Esophagus muscularis mucosa (tissue), 4 donors: ENCODE measurements at places on chromosomes 11 and 22.
A peak's percentile ranks its signal among the peaks of the same experiment; 100 is the strongest.

DNA sequence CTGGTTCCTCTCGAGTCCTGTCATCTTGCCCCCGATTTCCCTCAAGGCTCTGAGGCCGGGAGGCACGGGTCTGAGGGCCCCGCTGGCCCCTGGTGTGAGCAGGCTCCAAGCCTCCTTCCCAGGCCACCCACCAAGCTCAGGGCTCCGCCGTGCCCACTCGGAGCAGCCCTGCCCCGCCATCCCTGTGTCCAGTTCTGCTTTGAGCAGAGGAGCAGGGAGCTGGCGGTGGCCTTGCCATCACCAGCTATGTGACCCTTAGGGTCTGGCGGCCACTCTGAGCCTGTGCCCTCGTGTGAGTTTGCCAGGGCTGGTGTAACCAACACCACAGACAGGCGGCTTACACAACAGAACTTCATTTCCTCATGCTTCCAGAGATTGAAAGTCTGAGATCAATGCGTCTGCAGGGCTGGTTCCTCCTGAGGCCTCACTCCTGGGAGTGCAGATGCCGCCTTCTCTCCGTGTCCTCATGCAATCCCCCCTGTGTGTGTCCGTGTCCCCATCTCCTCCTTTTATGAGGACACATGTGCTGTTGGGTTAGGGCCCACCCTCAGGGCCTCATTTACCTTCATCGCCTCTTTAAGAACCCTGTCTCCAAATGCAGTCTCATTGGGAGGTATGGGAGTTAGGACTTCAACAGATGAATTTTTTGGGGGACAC lies 36.5 kb upstream of the CELSR1 start:
- no peak for DNase-seq

GRCh38 chr11:28274216-28274615 lies 166.0 kb downstream of the METTL15 start:
- no peak for DNase-seq

DNA sequence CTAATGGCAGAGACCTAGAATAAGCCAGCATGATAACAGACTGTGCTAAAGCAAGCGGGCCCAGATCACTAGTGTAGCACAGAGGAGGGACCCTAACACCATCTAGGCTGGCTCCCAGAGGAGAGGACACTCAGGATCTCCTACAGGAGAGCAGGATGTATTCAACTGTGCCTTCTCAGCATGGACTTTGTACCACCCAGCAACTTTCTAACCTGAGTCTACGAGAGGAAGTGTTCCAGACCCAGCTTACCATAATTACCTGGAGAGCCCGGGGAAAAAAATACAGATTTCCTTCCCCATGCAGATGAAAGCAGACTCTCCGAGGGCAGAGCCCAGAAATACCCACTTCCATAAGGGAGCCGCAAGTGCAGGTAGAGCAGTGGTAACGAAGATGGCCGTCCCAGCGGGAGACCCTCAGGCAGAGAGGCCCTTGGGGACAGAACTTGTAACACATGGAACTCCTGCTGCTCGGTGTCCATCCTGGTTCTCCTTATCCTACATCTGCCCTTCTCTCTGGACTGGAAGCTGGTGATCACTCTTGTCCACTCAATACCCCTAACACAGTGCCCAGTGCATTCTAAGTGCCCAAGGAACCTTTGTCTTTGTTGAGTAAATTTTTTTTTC lies 20.2 kb downstream of the DDX25 start:
- DNase-seq: peak; percentile 83

DNA sequence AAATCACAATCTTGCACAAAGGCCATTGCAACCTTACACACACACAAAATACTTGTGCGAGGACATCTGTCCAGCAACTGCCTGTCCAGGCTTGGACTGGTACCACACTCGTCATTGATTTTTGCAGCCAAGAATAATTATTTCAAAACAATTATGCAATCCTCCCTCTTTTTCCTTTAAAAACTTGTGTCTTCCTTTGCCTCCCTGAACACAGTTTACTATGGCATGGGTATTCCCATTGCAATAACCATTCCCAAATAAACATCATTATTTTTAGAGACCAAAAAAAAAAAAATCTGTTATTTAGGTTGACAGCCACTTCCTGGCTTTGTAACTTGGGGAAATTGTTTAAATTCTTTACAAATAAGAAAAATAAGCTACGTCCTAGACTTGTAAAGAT lies 54.0 kb downstream of the C11orf91 start:
- DNase-seq: no peak

DNA sequence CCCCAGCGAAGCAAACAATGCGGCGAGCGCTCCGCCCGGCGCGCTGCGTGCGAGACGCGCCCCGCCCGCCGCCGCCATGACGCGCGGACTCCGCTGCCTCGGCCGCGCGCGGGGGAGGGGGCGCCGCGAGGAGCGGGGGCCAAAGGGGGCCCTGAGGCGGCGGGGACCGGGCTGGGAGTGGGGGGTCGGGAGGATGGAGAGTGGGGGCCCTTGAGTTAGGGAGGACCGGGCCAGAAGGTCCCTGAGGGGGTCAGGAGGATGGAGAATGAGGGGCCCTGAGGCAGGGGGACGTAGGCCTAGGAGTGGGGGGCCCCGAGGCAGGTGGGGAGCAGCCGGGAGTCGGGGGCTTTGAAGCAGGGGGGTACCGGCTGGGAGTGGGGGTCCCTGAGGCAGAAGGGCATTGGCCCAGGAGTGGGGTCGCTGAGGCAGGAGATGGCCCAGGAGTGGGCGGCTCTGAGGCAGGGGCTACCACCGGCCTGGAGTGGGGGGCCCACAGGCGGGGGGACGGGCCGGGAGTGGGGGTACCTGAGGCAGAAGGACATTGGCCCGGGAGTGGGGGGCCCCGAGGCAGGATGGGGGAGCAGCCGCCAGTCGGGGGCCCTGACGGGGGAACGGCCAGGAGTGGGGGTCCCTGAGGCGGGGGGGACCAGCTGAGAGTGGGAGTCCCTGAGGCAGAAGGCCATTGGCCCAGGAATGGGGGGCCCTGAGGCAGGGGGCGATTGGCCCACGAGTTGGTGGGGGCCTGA lies at the start of gene BRD1:
Gene BRD1, minus strand, starts transcription at position 21 of the 746 bp plus-strand sequence. CDS start 3,556 bp downstream, outside the sequence.
- no peak for DNase-seq

DNA sequence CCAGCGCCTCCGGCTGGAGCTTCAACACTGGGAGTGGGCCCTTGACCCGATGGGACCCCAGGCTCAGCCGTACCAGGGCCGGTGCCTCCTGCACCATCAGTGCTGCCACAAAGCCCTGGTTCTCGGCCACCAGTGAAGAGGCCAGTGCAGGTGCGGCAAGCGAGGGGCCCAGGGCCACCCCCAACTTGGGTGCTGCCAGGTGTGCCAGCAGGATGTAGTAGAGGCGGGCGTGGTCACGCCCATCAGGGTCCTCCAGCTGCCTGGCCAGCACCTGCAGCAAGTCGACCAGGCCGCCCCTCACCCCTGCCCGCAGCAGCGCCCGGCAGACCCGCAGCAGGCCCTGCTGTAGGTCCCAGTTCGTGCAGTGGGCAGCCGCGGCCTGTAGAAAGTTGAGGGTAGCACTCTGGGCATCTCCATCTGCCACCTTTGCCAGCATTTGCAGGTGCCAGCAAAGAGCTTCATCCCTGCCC lies 2.3 kb downstream of the AP5B1 start:
- DNase-seq: peak; percentile 45

DNA sequence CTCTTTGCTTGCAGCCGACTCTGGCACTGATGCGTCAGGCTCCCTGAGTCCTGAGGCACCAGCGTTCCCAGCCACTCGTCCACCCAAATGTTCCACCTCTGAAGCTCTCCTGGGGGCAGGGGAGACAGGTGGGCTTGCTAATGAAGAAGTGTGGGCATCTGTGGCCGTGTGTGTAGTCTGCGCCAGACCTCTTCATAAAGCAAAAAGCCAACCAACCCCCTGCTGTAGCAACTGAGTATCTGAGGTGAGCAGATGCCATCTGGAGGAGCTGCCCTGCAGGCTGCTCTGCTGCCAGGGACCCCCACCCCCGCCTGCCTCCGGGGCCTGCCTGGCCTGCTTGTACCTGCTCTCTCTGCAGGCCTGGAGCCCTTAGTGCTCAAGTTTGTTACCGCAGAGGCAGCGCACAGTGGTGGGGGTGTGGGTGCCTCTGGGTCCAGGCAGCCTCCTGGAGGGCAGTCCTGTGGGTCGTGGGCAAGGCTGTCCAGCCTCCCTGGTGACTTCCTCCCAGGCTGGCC lies 272.5 kb downstream of the TBC1D22A start:
- DNase-seq: no peak

DNA sequence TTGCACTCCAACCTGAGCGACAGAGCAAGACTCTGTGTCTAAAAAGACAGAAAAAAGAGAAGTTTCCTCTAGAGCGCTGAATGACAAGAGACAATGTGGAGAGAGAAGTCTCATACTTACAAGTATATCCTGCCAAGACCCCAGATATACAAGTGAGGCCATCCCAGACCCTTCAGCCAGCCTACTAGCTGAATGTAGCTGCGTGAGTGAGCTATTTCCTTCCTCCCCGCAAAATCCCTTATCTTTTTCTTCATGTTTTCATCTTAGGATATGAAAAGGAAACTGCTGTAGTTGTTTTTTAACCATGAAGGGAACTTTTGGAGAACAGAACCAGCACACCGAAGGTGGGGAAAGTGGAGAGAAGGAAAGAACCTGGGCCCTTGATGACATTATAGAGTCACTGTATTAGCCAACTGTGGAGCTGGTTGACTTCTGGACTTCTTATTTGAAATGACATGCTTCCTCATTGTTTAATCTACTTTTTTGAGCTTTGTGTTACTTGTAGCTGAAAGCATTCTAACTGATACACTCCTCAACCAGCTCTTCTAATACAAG lies 4.4 kb upstream of the DDX17 start:
- DNase-seq: no peak

- DNase-seq: no peak
Observed at GRCh38 chr11:119671561-119672015, 57.4 kb downstream of the NECTIN1 start.

- DNase-seq: no peak
Observed at GRCh38 chr11:70075836-70076235, 2.3 kb upstream of the ANO1 start.

DNA sequence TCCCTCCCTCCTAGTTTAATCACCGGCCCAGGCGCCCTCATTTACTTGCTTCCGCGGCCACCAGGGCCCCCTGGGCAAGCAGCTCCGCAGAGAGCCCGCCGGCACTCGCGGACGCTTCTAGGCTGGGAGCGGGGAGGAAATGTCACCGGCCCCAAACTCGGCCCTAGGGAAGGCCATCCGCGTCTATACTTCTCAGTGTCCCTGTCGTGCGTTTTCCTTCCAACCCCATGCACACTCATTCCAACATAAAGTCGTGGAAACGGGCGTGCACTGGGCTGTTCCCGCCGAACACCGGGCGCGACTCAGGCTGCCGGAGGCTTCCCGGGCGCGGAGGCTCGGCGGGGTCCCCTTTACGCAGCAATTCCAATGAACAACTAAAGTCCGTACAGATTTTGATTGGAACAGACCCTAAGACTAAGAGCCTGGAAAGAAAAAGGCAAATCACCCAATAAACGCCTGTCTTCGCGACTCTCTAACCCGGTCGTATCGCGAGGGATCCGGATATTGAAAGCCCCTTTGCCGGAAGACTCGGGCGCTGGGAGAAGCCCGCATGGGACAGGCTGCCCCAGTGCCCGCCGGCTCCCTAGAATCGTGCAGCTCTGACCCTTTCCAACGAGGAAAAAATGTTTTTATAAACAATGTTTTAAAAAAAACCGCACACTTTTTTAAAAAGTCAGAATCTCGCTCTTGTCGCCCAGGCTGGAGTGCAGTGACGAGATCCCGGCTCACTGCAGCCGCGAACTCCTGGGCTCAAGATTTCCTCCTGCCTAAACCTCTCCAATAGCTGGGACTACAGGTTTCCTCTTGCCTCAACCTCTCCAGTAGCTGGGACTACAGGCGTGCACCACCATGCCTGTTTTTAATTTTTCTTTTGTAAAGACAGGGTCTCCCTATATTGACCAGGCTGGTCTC lies 1.3 kb upstream of the BARX2 start:
- DNase-seq: no peak

DNA sequence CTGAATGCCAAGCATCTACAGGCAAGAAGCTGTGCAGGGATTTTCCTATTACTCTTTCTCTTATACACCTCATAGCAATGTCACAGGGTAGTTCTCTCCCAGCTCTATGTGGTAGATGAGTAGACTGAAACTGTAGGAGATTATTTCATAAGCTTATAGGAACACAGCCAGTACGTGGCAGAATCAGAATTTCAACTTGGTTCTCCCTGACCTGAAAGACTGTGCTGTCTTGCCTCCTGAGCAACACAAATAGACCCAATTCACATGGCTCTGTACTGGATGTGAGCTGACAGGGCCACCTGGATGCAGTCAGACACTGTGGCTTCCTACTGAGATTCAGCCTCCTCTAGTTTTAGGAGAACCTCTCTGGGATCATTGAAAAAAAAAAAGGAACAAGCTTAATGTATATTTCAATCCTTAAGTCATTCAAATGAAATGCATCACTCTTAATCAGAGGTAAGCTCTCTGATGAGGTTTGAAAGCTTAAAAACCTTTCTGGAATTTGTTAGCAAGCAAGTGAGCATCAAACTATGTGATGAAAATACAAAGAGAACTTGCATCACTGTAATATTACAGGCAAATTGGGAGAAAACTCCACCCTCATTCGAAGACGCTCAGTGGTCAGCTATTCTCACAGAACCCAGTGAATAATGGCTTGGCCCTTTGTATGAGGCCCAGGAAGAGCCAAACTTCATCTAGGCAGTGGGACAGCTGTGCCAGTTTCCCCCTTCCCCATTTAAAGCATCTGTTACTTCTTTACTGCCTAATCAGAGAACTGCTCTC lies 1039.3 kb downstream of the NTM start:
- no peak for DNase-seq

GRCh38 chr11:125372911-125373310 lies 123.2 kb downstream of the FEZ1 start:
- DNase-seq: no peak

GRCh38 chr11:1534682-1535081 lies 37.4 kb downstream of the DUSP8 start:
- DNase-seq: no peak

DNA sequence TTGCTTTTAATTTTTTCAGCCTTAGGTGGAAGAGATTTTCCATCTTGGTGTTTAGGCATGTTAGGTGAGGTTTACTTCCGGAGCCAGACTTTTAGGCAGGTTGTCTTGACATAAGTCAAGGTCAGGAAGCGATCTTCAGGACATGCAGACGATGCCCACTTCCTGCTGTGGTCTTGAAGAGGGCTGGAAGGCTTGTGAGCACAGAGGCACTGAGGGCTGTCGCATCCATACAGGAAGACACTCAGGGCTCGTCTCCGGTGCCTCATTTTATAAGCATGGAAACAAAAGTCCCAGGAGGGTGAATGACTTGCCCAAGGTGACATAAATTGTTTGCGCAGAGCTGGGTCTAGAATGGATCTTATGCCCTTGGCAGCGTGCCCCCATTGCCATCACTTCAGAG lies 30.8 kb downstream of the MARK2 start:
- DNase-seq: no peak

GRCh38 chr11:98180921-98181320 lies 839.8 kb upstream of the CNTN5 start:
- no peak for DNase-seq

DNA sequence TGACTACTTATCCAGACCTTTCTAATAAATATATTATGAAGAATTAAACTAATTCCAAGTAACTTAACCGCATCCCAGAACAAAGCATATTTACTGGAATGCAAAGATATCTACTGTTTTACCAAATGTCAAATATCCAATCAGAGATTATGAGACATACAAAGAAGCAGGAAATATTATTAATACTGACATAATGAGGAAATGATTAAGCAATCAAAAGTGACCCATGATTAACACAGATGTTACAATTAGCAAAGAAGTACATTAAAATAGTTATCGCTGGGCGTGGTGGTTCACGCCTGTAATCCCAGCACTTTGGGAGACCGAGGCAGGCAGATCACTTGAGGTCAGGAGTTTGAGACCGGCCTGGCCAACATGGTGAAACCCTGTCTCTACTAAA lies 105.2 kb downstream of the WNT7B start:
- DNase-seq: no peak

- DNase-seq: no peak
Observed at GRCh38 chr22:50157709-50158375, 12.7 kb upstream of the PANX2 start.
